ENCODE measurements at places on chromosomes 2 and 18.
A peak's percentile ranks its signal among the peaks of the same experiment; 100 is the strongest.

- DNase-seq = no peak
Measured at GRCh38 chr18:62577765-62578164, 54.9 kb downstream of the ZCCHC2 start.

GRCh38 chr2:197759013-197759412 lies 26.1 kb downstream of the BOLL start:
- no peak for DNase-seq

DNA sequence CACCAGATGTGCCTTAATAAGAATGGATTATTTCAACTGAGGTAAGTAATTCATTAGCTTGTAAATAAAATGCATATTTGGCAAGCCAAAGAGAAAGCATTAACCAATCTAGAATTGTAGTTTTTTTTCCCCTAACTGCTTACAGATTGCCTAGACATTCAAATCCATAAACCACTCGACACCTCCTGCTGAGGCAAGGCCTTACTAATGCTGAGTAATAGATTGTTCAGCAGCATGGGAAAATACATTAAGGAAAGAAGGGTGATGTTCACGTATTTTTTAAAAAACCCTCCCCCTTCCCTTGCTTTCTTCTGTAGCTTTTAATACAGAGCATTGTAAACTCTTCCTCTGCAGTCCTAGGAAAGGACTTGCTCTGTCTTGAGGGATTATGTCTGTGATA lies 17.0 kb upstream of the LINC00305 start:
- no peak for DNase-seq

GRCh38 chr2:222810044-222810443 lies 50.8 kb upstream of the ACSL3 start:
- DNase-seq = no peak

DNA sequence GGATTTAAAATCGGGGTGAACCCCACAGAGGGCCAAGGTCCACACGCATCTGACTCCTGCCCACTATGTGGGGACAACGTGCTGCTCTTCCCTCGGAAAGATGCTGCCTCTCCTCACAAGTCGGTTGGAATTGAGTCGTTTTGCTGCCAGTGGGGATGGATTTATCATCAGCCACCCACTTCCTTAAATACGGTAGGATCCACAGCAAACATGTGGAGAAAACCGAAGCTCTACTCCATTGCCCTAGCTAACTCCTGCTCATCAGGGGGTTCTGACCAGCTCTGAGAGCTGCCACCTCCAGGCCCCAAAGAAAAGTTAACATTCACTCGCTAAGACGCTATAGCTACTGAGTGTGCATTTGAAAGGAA lies 80.9 kb downstream of the CHRNA1 start:
- DNase-seq = no peak

GRCh38 chr2:179817181-179817841 lies 44.1 kb downstream of the ZNF385B start:
- DNase-seq = no peak

DNA sequence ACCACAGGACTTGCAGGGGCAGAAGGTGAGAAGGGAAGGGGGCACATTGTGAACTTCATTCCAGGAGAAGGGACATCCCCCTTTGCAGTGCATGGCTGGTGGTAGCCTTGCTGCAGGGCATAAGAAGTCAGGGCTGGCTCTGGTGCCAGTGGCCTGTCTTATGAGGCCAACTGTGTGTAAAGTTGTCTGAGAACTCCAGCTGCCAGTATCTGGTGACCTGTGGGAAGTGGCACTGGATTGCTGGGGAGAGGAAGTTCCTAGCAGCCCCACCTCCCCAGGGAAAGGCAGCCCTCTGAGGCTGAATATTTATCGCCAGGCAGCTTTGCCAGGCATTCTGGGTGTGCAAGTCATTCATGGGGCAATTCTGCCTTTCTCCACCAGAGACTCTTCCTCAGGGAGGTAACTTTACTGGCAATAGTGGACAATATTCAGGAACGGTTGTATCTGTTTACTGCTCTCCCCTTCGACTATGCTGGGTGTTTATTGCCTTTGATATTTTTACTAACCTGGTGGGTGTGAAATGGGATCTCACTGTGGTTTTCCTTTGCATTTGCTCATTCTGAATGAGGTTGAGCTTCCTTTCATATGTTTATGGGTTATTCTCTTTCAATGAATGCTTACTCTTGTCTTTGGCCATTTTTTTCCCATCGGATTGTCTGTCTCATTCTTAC lies 12.3 kb downstream of the TRPM8 start:
- no peak for DNase-seq

DNA sequence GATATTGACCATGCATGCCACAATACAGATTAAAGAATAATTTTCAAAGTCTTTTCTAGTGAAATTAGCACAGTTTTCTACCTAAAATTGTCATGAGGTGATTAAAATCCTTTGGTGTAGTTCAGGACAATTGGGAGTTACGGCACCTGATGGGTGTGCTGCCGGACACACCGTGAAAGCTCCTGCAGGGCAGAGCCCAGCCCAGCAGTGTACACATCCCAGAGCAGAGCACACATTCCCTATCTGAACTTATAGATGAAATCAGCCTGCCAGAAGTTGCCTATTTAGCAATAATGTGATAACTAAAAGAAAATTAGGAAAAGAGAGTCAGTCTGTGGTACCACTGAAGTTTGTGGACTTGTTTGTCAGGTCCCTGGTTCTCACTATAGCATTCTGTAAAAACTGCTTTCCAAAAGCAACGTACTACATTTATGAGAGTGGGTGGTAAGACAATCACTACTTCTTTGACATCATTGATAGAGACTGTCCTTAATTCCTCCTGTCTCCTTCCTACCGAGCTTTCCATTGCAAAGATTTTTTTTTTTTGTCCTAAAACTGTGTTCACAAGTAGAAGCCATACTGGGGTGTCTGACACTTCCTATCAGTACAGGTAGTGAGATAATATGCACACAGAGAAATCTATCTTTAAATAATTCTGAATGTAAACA lies 3.4 kb downstream of the CYTIP start:
- DNase-seq = no peak

GRCh38 chr2:200253639-200254038 lies 52.9 kb upstream of the SPATS2L start:
- DNase-seq = no peak

GRCh38 chr2:61733563-61733962 lies 120.3 kb downstream of the FAM161A start:
- DNase-seq = no peak

DNA sequence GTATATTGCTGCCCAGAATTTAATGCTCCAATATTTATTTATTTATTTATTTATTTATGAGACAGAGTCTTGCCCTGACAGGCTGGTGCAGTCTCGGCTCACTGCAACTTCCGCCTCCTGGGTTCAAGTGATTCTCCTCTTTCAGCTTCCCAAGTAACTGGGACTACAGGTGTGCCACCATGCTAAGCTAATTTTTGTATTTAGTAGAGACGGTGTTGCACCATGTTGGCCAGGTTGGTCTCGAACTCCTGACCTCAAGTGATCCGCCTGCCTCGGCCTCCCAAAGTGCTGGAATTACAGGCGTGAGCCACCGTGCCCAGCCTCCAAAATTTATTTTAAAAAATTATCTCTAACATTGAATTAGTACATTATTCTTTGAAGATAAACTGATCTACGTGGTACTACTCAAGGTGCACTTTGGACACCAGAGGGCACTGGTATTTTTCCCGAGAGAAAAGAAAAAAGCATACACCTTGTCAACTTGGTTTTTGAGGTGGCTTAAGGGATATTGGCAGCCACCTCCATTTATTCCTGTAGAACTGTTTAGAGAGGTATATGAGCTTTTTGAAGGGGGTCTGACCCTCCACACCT lies 1.4 kb upstream of the IDH1 start:
- DNase-seq = no peak

GRCh38 chr2:27095745-27096651 lies 9.4 kb downstream of the KHK start:
- peak; percentile 89 for DNase-seq

Measured in NCI-H2171 (cell line).